ENCODE measurements at places on chromosomes 3 and 15.

- no peak for DNase-seq
These were observed 14.9 kb downstream of the GRAMD2A start for GRCh38 chr15:72182673-72183072.

GRCh38 chr15:23516866-23517265 is 48.6 kb upstream of the MKRN3 start:
- DNase-seq, result no peak

DNA sequence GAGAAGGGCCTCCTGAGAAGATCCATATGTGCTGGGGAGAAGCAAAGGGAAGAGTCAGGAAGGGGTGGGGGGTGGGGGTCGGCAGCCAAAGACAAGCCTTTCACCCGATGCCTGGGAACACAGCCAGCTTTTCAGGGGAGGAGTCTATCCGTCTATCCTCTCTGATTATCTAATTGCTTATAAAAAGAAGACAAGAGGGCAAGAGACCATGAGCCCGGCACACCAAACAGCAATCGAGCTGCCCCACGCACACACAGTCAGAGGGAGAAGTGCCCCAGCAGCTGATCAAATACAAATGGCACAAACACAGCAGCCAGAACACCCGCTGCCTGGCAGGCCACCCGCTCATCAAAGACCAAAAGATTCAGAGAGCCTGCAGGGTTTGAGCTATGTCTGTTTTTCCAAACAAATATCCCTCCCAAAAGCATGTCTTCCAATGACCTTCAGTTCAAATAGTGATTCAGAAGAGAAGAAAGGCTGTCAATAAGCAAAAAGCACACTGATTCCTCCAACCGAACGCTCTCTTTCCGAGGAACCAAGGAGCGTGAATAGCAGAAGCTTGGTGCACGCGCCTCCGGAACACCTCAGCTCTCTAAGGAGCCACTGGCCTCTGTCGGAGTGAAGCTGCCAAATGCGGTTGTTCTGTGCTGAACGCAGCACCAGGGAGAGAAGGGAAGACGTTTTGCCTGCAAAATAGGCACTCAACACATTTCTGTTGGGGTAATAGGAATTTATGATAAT is 419.2 kb downstream of the OCA2 start:
- no peak for DNase-seq

GRCh38 chr15:57567891-57568290 is 23.8 kb upstream of the MYZAP start:
- DNase-seq, result no peak

GRCh38 chr3:72848703-72849081 is 447 bp upstream of the SHQ1 start:
- DNase-seq, result no peak

- no peak for DNase-seq
These were observed at the start of gene SAMMSON for GRCh38 chr3:69999140-70000027. Gene SAMMSON, plus strand, starts transcription at chr3:69999733.

- no peak for DNase-seq
These were observed 452.6 kb downstream of the ZPLD1 start for GRCh38 chr3:102887431-102887830.

- no peak for DNase-seq
These were observed 99.6 kb upstream of the ETV5 start for GRCh38 chr3:186208296-186208989.

DNA sequence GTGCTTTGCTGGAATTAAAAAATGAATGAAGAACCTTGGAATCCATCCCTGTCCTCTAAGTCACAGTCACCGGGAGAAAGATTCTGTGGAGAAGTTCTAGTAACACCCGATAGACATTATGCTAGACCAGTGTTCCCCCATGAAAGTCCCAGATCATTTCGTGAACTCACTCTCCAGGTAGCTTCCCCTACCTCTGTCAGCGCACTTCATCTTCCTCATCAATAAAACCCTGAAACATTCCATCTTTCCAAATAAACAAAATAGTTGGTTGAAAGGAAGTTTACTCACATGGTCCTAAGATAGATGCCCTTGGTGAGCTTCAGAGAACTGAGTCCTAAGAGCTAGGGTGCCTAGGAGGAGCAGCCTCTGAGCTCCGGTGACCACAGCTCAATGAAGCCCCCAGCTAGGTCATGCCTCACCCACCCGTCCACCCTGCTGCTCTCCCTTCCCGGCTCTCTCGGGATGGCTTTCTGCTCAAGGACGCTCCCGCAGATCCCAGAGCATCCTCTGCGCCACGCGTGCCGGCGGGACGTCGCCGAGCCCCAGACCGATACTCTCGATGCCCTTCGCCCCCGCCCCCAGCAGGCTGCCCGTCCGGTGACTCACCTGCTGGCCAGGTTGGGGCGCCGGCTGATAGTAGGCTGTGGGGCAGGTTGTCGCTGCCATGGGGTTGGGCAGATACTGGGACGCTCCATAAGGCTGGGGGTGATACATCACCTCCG is 776 bp downstream of the VGLL3 start:
- no peak for DNase-seq

GRCh38 chr3:72312339-72312738 is 527.4 kb upstream of the PROK2 start:
- no peak for DNase-seq

DNA sequence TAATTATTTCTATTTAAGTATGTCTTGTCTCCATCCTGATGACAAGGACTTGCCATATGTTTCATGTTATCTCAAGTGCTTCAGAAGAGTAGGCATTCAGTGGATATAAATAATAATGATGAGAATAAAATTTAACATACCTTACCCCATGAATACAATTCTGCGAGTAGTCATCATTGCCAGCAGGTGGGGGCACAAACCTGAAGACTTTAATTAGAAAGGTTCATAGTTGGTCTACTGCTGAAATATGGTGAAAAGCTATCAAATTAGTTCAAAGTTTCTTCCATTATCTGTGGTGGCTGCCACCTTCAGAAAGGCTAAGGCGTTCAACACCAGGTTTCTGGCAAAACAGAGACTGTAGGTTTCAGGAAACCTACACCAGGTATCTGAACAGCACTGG is 100.9 kb downstream of the P3H2 start:
- no peak for DNase-seq

GRCh38 chr3:79844176-79844575 is 76.4 kb upstream of the ROBO1 start:
- DNase-seq, result no peak

- no peak for DNase-seq
These were observed 395.5 kb downstream of the FGF12 start for GRCh38 chr3:192331749-192332385.

GRCh38 chr15:98647026-98647773 is 1.1 kb upstream of the IGF1R start:
- no peak for DNase-seq

GRCh38 chr3:78728406-78729145 is 1039.2 kb downstream of the ROBO1 start:
- no peak for DNase-seq

DNA sequence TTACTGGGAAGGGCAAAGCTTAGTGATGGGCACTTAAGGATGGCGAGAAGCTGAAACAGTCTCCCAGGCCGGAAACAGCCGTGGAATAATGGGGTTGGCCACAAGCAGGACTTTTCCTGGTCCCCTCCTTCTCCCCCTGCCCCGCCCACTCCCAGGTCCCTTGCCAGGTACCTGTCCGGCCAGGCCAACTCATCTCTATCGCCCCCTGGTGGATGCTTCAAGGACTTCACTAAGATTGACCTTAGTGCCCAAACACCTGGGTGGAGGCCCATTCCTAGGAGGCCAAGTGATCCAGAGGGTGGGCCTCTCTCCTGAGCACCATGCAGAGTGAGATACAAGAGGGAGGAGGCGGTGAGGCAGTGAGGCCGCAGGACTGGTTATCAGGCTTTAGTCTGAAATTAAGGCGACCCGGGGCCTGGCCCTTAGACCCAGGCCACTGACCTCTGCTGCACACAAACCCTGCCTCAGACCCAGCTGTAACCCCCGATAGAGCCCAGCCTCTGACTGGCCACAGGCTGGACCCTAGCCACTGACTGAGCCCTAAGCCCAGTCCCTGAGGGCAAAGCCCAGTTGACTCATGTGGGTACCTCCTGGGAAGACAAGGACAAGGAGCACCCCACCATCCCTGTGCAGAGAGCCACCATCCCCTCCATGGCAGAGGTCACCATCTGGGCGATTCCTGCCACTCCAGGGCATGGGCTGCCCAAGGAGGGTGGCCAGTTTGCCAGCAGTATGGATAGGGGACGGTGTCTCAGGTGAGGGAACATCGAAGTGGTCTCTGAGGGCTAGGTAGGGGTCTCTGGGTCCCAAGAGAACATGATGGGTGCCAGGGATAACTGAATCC is 37.6 kb downstream of the VIPR1 start:
- DNase-seq, result peak; percentile 38

GRCh38 chr3:46955801-46956259 is 20.7 kb downstream of the CCDC12 start:
- no peak for DNase-seq

GRCh38 chr3:183526838-183527427 is 28.6 kb downstream of the KLHL6 start:
- no peak for DNase-seq

DNA sequence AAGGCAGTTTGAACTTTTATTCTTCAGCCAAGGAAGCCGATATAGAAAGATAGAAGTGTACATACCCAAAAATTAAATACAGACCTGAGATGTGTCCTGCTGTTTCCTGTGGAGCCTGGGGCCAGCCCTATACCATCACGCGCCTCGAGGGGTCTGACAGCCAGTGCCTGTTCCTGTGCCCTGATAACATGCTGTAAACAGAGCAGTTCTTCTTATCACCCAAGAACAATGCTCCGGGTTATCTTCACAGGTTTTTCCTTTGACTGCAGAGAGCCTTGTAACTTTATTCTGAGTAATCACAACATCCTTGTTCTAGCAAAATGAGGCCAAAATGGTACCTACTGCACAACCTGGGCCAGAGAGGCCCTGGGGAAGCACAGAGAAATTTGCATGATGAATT is 289.7 kb upstream of the CHRM5 start:
- DNase-seq, result no peak

GRCh38 chr3:156818890-156819289 is 7.3 kb upstream of the LEKR1 start:
- no peak for DNase-seq

DNA sequence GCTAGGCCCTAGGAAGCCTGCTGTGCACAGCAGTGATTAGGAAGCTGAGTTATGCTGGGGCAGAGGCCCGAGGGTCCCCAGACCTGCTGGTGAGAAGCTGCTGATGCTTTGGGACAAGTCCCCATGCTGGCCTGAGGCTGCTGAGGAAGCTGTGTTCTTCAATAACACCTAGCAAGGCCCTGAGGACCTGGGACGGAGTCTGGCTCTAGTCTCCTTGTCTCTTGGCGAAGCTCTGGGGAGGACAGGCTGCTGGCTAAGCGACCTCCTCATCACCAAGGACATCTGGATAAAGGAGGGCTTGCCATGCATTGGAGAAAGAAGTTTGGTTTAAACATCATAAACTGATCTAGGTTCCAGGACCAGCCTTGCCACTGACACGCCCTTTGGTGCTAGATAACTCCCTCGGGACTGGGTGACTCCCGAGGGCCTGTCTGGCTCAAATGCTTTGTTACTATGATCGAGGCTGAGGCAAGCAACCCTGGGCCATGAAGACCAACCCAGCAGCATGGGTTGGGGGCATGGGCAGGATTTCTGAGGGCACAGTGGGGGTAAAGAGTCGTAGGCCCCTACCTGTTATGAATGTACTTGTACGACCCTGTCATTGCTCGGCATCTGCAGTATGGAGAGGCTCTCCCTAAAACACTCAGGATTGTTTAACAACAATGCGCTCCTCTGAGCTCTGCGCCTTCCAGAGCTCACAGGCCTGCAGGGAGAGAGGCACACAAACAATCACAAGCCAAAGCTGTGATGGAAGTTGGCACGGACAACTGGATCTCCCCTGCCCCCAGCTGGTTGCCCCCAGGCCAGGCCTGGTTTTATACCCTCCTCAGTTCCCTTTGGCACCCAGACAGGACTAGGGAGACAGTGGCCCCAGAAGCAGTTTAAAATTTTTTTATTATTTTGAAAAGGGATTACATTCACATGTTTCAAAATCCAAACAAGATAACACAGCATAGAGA is 64.4 kb downstream of the LINGO1 start:
- DNase-seq, result no peak

DNA sequence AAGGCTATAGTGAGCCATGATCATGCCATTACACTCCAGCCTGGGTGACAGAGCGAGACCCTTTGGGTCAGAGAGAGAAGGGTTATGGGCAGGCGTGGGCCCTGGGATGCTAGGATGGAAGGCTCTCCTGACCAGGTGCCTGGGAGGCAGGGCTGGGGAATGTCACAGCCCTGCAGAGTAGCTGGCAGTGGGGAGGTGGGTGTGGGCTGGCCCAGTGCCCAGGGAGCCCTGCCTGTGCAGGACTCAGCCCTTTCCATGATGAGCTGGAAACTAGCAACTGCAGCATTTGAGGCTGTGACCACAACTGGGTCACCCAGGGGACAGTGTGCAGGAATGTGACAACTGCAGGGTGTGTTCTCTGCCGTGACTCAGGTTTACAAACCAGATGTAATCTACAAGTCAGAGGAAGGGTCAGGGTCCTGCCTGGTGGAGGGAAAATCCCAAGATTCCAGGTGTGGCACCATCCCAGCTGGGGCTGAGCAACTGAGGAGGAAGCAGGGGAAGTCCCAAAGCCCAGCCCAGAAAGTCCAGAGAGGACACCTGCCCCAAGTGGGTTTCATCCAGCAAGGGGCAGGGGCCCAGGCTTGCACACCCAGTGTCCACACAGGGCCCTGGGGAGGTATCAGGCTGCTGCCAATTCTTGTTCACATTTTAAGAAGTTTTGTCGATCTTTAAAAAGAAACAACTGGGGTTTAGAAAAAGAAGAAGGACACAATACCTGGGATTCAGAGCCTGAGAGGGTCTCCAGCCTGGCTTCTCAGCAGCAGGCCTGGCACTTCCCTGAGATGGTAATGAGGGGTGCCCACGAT is 45.5 kb downstream of the SLC28A1 start:
- no peak for DNase-seq

- no peak for DNase-seq
These were observed 2.7 kb downstream of the P3H2 start for GRCh38 chr3:190117981-190118380.

- DNase-seq, result no peak
These were observed 195.7 kb upstream of the ATP11B start for GRCh38 chr3:182597621-182598041.

DNA sequence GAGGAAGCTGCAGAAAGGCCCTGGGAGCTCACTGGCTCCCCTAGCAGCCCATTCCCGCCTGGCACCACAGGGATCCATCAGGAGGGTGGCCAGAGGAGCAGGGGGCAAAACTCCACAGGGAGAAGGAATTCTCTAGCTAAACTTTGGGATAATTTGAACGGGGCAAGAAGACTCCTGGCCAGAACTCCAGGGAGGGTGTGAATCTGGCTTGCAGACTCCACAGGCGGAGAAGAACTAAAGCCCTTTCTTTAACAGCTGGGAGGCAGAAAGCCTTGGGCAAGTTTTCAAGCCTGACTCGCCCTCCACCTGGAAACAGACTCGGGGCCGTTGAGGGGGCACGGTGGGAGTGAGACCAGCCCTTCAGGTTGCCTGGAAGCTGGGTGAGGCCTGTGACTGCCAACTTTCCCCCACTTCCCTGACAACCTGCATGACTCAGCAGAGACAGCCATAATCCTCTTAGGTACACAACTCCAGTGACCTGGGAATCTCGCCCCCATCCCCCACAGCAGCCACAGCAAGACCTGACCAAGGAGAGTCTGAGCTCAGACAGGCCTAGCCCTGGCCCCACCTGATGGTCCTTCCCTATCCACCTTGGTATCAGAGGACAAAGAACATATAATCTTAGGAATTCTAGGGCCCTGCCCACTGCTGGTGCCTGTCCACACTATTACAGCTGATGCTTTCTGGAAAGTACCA is 28.6 kb downstream of the SLC27A2 start:
- no peak for DNase-seq
